Cortex of kidney (tissue), 1 donor: ENCODE measurements at places on chromosomes 3 and 15.

- DNase-seq: no peak
These were observed 468.8 kb downstream of the CNTN4 start for GRCh38 chr3:2567451-2567850.

DNA sequence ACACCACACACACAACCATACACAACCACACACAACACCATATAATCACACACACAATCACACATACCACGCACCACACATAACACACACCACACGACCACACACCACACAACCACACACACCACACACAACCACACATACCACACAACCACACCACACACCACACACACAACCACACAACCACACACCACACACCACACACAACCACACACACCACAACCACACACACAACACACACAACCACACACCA is 24.2 kb downstream of the CPN2 start:
- DNase-seq: no peak

DNA sequence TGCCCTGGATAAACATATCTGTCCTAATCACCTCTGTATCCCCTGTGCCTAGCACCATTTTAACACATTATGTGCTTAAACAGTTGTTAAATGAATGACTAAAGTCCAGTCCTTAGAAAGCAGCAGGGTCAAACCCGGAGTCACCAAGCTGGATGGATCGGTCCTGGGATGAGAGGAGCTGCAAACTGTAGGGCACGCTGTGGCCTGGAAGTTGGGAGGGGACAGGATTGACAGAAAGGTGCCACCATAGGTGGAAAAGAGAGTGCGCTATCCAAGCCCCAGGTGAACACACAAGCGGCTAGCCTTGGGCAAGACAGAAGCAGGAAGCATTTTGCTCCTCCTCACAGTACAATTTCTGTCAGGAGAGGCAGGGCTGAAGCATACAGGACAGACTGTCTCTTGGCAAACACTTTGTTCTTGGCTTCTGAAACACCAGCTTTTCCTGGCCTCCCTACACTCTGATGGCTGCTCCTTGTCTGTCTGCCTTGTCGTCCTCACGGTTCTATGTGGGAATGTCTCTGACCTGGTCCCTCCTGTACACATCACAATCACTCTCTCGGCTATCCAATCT is 48.4 kb upstream of the KY start:
- DNase-seq: no peak

GRCh38 chr3:13370055-13370454 is 50.1 kb downstream of the NUP210 start:
- DNase-seq: no peak

DNA sequence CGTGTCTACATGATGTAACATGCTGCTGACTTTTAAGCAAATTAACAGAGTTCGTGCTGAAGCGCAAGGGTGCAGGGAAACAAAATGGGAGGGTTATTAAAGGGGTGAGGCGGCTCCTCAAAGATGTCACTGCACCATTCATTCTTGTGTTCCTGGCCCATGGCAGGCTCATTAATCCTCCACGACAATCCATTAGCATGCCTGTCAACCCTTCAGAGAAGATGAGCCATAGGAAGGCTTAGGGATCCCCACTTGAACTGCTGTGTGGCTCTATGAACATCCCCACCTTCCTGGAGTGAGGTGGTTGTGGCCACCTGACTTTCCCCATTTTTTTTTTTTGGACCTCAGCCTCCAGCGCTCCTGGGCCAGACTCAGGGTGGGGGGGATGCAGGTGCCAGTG is 45.8 kb downstream of the IGF1R start:
- DNase-seq: no peak

DNA sequence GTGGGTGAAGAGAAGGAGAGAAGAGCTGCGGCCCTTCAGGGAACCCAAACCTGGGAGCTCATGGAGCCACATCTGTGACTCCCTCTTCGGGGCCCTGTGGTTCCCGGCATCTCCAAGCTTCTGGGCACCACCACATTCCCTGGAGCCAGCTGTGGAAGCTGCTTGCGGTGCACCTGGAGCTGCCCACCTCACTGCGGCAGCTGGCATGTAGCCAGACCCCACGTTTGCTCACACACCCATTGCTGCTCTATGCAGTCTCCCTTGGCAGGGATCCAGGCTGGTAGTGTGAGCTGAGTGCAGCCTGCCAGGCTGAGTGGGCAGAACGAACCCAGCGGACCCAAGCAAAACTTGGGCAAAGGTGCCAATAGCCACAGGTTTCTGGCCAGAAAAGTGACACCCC is 16.8 kb upstream of the PLA2G4E start:
- no peak for DNase-seq

- DNase-seq: no peak
These were observed 662 bp downstream of the TMEM108 start for GRCh38 chr3:133038731-133039375.

DNA sequence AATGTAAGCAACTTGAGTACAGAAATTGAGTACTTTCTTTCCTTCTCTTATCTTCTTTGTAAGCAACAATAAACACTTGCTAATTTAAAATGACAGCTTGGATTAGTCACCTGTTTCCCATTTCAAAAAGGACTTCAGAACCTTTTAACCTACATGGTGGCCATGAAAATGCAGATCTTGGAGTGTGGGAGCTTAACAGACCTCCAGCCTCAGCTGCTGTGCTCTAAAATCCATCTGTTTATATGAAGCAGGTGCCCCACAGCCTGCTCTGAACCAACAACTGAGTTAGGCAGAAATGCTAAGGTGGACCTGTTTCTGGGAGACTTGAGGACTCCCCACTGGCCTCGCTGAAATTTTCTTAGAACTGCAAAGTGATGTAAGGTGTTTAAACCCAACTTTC is 91.1 kb upstream of the TNIK start:
- no peak for DNase-seq

- DNase-seq: no peak
These were observed 21.3 kb upstream of the PLCH1 start for GRCh38 chr3:155766206-155766605.

- no peak for DNase-seq
These were observed 184.6 kb downstream of the XXYLT1 start for GRCh38 chr3:195086341-195086740.

DNA sequence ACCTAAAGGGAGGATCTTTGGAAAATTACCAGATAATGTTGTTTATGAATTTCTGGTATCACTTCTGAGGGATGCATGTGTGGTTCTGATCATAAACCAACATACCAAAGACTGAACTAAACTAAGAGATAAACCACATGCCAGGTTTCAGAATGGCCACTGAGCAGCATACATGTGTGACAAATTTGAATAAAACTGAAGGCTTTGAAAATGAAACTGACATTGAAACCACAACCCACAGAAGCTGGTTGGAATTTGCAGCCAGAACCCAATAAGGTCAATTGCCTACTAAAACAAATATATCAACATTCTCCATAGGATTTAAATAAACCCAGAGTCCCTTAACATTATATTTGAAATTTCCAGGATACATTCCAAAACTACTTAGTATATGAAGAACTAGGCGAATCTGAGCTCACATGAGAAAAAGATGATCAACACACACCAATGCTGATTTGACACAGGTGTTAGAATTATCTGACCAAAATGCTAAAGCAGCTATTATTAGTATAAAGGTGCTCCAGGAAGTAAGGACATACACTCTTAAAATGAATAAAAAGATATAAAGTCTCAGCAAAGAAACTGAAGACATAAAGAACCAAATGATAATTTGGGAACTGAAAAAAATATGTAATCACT is 125.0 kb downstream of the ZNF280D start:
- no peak for DNase-seq
